Fibroblast of skin of right biceps (primary cell): ENCODE measurements at places on chromosomes 3 and 15.

- no peak for DNase-seq
These were observed 6.6 kb upstream of the TPRG1 start for GRCh38 chr3:189165092-189165612.

GRCh38 chr15:64739577-64740143 lies 35.7 kb downstream of the RBPMS2 start:
- no peak for DNase-seq

GRCh38 chr3:12345584-12346494 lies 57.0 kb downstream of the PPARG start:
- no peak for DNase-seq

GRCh38 chr3:151330379-151330778 lies 1.0 kb upstream of the P2RY13 start:
- DNase-seq, result no peak

GRCh38 chr3:56443372-56443771 lies 24.9 kb downstream of the ERC2 start:
- no peak for DNase-seq
